Left kidney (tissue), 8 donors: ENCODE measurements at places on chromosomes 3 and 15.

DNA sequence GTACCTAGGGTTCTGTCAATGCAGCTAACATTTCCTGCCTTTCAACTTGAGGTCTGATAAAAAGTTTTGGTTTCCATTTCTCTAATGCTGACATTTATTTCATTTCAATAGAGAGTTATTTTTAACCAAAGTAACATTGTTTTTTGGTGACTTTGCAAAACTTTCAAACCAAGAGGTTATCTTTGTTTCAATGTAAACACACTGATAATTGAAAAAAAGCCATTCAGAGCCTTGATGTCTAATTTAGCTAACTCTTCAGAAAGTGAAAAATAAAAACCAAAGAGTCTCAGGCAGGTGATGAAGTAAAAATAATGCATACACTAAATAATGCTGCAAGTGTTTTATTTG lies 9.6 kb upstream of the TIPARP start:
- no peak for DNase-seq

DNA sequence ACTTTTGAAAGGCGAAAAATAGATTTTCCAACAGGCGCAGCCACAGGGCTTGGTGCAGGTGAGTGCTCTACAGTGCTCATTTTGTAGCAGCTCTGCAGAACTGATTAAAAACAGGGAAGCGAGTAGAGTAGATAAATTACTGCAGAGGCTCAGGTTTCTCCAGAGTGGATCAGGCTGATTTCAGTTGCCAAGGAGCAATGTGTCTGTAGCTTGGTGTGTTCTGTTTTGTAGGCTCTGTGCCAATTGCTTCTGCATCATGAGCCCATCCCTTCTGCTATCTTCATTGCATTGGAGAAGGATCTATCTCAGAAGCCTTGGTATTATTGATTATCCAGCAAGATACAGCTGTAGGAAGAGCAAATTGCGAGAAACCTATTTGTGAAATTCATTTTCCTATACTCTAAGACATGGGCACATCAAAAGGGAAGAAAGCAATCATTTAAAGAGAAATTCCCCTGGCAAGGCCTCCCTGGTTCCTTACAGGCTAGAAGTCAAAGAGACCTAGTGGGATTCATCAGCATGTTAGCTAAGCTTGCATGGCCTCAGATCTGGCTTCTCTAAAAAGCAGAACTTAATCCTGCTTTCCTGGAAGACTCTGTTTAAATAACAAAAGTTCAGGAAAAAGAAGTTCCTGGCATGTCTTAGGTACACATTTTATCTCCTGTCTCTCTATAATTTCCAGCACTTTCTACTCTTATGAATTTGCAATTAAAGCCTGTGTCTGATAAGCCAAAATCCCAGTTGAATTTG lies 432.4 kb upstream of the ATP10A start:
- DNase-seq = peak; percentile 24

- no peak for DNase-seq
Measured at GRCh38 chr3:149620291-149621020, 37.4 kb downstream of the WWTR1 start.

GRCh38 chr3:169071003-169071402 lies 592.5 kb downstream of the MECOM start:
- no peak for DNase-seq

GRCh38 chr15:68801572-68802148 lies 19.0 kb downstream of the ANP32A start:
- DNase-seq = no peak

DNA sequence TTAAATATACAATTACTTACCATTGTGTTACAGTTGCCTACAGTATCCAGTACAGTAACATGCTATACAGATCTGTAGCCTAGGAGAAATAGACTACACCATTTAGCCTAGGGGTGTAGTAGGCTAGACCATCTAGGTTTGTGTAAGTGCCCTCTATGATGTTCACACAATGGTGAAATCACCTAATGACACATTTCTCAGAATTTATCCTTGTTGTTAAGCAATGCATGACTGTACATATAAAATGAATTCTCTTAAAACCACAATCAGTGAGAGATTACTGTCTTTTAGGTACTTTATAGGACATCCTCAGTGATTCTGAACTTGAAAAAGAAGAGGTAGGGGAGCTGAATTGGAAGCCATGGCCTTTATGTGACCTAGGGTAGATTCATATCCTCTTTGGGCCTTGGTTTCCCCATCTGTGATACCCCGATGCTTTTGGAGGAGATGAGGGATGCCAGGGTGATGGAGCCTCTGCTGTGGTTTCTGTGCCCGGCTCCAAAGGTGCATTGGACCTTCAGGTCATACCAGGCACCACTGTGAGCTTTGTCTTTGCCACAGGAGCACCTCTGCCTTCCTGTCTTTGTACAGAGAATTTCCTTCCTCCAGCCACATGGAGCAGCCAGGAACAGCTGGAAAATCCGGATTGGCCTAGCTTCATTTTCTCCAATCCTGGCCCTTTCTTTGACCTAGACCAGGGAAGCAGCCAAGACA lies 51.9 kb upstream of the FLNB start:
- DNase-seq = no peak

GRCh38 chr3:58867621-58868020 lies 182.2 kb downstream of the CFAP20DC start:
- DNase-seq = no peak

GRCh38 chr3:99970198-99970597 lies 144.1 kb downstream of the FILIP1L start:
- DNase-seq = no peak

GRCh38 chr3:100865442-100865841 lies 127.8 kb downstream of the ABI3BP start:
- no peak for DNase-seq

GRCh38 chr15:42832576-42832975 lies 88.0 kb downstream of the TTBK2 start:
- DNase-seq = no peak

DNA sequence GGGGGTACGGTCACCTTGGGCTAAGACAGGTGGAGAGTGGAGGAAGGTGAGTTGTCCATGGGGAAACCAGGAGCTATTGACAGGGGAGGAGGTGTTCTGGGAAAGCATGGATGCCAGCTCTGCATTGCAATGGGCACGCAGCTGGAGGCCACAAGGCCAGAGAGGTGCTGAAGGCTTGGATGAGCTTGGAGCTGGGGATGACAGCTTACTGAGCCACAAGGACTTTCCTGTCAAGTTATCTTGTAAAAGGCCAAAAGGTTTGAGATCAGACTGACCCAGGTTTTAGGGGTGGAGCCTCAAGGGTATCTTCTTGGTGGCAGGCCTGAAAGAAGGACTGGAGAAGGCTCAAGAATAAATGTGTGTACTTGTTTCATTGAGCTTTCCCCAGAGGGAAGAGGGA lies 115.2 kb downstream of the ASB7 start:
- no peak for DNase-seq

- no peak for DNase-seq
Measured at GRCh38 chr3:37968813-37969595, 21.6 kb upstream of the VILL start.

DNA sequence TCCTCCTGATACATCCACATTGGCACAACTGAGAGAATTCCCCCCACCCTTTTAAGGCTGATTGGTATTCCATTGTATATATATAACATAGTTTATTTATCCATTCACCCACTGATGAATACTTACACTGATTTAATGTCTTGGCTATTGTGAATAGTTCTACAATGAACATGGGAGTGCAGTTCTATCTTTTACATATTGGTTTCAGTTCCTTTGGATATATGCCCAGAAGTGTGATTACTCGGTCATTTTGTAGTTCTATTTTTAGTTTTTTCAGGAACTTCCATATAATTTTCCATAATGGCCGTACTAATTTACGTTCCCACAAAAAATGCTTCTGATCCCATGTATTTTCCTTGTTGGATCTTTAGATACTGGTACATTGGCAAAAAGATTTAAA lies 135.3 kb downstream of the FMN1 start:
- DNase-seq = no peak

GRCh38 chr15:65762399-65762798 lies 29.7 kb downstream of the DENND4A start:
- DNase-seq = no peak

DNA sequence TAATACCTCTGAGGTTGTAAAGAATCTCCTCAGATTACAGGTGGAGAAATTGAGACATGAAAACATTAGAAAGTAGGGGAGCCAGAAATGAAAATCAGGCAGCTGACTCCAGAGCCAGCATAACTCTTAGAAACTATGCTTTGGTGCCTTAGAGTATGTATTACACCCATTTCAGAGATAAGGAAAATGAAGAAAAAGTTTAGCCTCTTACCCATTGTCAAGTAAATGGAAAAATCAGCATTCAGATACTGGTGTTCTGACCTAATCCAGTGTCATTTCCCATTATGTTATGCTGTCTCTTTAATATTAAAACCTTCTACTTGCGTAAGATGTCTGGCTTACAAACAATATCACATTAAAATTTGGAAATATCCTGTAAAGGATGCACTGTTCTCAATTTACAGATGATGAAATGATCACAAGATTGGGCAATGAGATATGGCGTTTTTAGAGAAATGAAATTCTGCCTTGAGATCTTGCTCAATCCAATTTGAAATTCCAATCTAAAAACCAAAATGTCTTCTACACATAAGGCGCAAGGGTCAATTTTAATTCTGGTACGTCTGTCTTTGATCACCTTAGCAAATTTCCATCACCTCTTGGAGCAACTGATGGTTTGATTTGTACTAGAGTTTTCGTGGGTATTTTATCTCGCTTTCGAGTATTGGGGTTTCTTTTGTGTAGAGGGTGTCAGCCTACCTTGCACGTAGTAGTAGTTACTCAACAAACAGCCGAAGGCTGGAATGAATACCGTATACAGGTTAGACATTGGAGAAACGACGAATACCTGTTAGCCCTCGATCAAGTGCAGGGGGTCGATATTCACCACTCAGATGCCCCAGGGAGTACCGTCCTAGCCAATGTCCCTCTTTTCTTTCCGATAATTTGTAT lies 902 bp upstream of the ZCWPW2 start:
- no peak for DNase-seq

GRCh38 chr15:68489421-68489820 lies 57.5 kb upstream of the ITGA11 start:
- DNase-seq = no peak

- no peak for DNase-seq
Measured at GRCh38 chr3:129239991-129240390, 9.4 kb upstream of the COPG1 start.

DNA sequence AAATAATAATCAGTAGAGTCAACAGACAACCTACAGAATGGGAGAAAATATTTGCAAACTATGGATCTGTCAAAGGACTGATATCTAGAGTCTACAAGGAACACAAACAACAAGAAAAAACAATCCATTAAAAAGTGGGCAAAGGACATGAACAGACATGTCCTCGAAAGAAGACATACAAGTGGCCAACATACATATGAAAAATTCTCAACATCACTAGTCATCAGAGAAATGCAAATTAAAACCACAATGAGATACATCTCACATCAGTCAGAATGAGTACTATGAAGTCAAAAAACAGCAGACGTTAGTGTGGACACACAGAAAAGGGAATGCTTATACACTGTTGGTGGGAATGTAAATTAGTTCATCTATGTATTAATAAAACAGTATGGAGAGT lies 33.7 kb downstream of the SLC2A2 start:
- no peak for DNase-seq

GRCh38 chr15:35330916-35331315 lies 215.0 kb downstream of the DPH6 start:
- DNase-seq = no peak

GRCh38 chr15:74196175-74196574 lies 6.4 kb downstream of the STRA6 start:
- DNase-seq = no peak

DNA sequence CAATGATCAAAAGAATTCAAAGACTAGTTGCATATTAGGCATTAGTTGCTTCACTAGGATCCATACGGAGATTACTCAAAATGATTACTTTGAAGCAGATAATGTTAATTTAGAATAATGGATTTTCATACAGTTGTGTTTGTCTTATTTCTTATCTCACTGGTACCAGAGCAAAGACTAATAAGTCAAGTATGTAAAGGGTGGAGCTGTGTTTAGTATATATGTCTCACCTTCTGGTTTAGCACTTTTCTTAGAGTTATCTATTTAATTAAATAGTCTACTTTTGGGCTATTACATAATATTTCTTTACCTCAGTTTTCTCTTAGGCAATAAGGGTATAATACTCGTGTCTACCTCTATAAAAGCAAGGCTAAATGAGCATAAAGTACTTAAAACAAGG lies 18.8 kb downstream of the TMEM207 start:
- no peak for DNase-seq

- no peak for DNase-seq
Measured at GRCh38 chr15:41661078-41661517, 893 bp downstream of the MGA start.

GRCh38 chr3:165193366-165194254 lies 2.6 kb downstream of the SLITRK3 start:
- peak; percentile 13 for DNase-seq

GRCh38 chr3:106004826-106005225 lies 136.0 kb upstream of the CBLB start:
- DNase-seq = no peak

DNA sequence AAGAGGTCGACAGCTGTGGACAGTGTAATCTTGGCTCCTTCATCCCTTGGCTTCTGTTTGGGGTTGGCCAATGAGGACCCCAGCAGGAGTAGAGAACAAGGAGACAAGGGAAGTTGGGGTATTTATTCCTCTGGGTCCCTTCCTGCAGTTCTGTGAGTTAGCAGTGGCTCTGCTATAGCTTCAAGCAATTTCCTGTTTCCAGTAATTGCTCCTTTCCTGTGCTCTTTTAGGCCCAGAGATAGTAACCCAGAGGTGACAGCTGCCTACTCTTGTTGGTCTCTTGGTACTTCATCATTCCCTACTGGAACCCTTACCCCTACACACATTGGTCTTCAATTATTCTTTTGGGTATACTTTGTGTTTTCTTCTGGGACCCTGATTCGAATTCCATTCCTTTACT lies 92.9 kb downstream of the NR1D2 start:
- no peak for DNase-seq

GRCh38 chr3:23275061-23275460 lies 71.9 kb downstream of the UBE2E2 start:
- DNase-seq = no peak

DNA sequence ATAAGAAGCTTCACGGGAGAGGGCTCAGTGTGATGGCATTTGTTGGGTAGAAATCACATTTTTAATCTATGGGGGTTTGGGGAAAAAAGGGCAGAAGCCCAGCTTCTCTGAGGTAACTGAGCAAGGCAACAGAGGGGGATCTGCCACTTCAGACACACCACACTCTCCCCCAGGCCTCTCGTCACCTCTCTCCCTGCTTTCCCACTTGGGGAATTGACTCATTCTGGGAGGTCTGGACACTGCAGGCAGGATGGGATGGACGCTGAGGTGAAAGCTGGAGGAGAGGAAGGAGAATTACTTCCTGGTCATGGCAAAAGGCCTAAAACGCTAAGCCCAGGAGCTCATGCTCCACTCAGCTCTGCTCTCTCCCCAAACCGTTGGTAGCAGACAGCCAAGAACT lies 33.2 kb downstream of the MYO5C start:
- no peak for DNase-seq

DNA sequence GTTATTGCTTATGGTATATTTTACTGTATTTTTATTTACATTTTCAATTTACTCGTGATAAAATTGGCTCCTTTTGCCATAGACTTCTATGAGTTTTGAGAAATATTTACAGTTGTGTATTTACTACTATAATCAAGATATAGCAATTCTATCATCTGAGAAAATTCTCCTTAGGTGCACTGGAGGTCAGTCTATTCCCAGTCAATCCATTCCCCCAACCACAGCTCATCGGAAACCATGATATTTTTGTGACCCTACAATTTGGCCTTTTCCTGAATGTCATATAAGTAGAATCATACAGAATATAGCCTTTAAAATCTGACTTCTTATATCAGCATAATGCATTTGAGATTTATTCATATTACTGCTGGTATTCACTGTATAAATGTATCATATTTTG lies 114.7 kb upstream of the LRTM1 start:
- DNase-seq = no peak

GRCh38 chr3:185151101-185151963 lies 1.5 kb downstream of the C3orf70 start:
- DNase-seq = no peak
